Suppressor macrophage (primary cell): ENCODE measurements at places on chromosomes 13 and 19.
A peak's percentile ranks its signal among the peaks of the same experiment; 100 is the strongest.

DNA sequence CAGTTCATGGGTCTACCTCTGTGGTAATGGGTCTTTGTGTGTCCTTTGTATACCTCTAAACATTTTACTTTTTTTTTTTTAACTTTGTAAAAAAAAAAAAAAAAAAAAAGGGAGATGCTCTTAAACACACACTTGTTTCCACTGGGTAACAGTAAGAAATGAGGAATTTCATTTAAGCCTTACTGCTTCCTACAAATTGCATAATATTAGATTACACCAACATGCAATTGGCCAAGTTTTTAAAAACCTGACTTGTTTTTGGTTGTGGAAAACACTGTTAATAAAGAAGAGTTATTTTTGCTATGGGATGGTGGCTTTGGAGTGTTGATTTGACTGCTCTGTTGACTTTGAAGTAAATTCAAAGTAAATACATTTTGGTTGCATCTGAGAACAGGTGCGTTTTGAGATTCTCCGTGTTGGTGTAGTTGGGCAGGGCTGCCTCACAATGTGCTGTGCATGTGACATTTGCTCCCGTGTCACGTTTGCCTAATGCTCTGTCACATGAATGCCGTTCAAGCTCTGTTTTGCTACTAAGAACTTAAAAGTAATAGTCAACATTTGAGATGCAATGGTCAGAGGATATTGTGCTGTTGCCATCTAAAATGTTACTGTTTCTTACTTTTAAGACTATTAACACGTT lies 202.4 kb downstream of the LMO7 start:
- no peak for DNase-seq

- DNase-seq: peak; percentile 54
These were observed 7.7 kb downstream of the UBE2L5 start for GRCh38 chr13:30429721-30430694.

- DNase-seq: no peak
These were observed 14.2 kb upstream of the ZFP30 start for GRCh38 chr19:37669450-37669914.

DNA sequence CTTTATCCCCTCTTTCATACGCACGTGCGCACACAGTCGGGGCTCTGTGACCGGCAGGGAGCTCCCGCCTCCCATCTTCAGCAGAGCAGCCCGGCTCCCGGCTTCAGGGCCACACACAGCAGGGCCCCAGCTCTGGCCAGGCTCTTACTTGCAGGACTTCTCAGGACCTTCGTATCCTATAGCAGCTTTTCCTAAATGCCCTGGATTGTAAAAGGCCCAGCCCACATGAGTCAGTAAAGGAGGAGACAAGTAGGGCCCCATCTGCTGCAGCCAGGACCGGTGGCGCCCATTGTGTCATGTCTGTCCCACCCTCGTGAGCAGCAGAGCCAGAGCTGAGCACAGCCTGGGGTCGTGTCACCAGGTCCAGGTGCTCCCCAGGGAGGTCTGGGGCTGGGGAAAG lies 107.6 kb upstream of the VSTM2B start:
- no peak for DNase-seq

GRCh38 chr13:47129461-47129860 lies 232.6 kb upstream of the HTR2A start:
- DNase-seq: no peak
